ENCODE measurements at places on chromosomes 1 and 21. TPM values are rescaled to one million over a fixed set of nuclear protein-coding genes. Genes with fewer than 3 reads are reported as not detected.

GRCh38 chr1:157600236-157600635, 2.4 kb upstream of the FCRL4 start:
- DNase-seq = no peak

Gene RIIAD1
- not detected for total RNA-seq

Gene PLA2G2E
- not detected for total RNA-seq

Gene SH2D1B
- total RNA-seq = 0.13 TPM

GRCh38 chr1:110756506-110756905, 81.8 kb upstream of the KCNA3 start:
- DNase-seq = no peak
